Stimulated activated CD8-positive, alpha-beta memory T cell treated with anti-CD3 and anti-CD28 coated beads, Interleukin-2, amount 100 ng/mL, for 1 hour (primary cell): ENCODE measurements at places on chromosomes 7 and 10.

GRCh38 chr7:92359801-92360200, 87.5 kb upstream of the GATAD1 start:
- no peak for DNase-seq

DNA sequence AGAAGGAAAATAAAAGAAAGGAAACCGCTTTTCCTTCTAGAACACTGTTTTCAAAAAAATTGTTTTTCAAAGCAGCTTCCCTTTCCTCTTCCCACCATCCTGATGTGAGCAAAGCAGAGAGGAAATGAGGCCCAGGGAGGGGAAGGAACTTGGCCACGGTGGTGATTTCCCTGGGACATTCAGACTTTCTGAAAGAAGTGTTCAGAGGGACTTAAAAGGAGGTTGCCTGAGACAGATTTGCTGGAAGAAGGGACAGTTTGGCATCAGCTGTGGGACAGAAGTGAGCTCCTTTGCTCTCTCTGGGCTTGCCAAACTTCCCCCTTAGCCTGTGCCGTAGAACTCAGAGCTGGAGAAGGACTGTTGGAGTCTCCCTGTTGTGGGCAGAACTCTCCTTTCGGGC, 30.3 kb downstream of the ADCYAP1R1 start:
- DNase-seq: no peak

GRCh38 chr7:17660116-17660515, 280.2 kb downstream of the SNX13 start:
- DNase-seq: no peak

DNA sequence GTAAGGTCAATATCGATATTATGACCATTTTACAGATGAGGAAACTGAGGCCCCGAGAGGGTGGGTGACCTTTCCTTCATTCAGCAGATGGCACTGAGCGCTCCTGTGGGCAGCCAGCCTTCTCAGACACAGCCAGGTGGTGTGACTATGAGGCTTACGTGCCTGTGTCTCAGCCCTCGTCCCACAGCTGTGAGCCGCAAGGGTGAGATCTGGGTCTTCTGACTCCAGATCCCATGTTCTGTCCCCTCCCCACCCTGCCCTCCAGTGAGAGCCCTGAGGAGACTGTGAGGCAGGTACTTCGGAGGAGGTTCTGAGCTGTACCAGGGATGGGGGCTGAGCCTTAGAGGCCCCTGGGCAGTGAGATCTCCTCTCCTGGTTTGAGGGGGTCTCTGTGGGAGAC, 613.8 kb upstream of the FOXK1 start:
- DNase-seq: no peak

DNA sequence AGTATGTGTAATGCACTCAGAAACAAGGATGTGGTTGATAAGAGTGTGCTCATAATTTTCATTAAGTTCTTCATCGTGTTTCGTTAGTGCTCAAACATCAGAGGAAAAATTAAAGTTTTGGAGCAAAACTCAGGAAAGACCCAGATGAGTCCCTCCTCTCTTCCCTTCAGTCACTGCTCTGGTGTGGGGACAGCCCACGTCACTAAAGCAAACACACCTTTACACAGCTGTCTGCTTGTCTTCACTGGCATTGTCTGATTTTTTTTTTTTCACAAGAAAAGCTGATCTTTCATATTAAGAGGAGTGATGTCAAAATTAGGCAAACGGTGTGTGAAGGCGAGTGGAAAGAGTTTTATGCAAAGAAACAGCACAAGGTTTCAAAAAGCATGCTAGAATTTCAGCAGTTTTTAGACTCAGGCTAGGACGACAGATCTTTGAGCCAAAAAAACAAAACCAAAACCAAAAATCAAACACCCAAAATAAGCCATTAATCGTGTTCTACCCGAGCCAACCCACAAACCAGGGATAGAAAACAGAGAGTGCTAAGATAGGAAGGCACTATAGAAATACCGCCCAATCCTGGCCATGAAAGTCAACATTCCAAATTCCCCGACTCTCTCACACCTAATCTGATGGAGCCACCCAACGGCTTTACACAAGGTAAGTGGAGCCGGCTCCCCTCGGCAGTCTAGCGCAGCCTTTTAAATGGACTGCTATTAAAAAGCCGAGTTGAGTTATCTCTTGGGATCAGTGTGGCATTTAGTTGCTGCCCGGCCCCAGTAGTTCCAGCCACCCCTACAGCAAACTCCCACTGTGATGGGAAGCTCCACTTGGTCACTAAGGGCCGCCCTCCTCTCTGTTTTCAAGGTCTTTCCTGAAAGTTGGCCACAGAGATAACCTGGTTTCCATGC, 27.9 kb upstream of the GATA3 start:
- no peak for DNase-seq

DNA sequence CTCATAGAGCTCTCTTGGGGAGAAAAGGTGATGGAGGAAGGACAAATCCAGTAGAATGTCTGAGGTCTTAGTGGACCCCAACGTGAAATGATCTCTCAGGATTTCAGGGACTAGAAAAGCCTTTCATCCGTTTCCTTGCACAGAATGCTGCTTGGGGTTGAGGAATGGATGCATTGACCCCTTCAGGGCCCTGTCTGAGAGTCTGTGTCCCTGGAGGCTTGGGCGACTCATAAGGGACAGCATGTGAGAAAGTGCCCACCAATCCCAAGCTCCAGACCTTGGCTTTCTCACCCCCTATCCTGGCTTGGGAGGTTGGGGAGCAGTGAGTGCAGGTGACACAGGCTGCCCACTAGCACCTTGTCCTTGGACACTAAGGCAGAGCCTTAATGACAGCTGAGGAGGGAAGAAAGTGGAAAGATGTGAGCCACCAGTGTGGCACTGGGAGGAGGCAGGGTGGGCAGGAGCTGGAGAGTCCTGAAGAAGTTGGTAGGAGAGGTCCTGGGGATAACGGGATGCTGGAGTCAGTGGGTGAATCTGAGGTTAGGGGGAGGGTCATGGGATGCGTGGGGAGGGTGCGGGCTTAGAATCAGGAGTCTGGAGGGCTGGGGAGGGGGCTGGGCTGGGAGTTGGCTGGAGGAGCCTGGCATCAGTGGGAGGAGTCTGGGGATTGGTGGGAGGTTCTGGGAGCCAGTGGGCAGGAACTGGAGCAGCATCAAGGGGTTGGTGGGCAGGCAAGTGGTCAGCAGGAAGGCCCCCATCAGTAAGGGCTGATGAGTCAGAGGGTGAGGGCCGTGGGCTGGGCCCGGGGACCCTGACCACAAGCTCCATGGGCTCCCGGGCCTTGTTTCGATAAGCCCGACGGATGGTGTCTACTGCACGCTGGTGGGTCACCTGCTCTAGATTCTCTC, 8.6 kb downstream of the LZTS2 start:
- DNase-seq: no peak

GRCh38 chr10:50461834-50462233, 161.9 kb downstream of the SGMS1 start:
- no peak for DNase-seq

GRCh38 chr10:97157578-97158095, 28.1 kb downstream of the SLIT1 start:
- DNase-seq: no peak

GRCh38 chr7:37971491-37971890, 51.1 kb downstream of the EPDR1 start:
- DNase-seq: no peak

DNA sequence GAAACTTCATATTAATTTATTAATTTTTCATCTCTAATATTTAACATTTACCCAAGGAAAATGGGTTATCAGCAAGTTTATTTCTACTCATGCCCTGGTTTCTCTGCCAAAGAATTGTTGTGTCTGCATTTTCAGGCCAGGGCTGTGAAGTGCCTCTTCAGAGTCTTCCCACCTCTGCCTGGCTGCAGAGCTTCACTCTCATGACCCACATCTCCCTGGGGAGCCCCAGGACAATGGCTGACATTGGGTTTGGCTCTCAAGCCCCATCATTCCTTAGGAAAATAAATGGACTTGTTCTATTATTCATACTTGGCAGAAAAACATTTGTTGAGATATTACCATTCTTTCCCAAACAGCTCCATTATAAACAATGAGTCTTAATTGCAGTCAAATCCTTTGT, 30.3 kb downstream of the CACNA2D1 start:
- no peak for DNase-seq

DNA sequence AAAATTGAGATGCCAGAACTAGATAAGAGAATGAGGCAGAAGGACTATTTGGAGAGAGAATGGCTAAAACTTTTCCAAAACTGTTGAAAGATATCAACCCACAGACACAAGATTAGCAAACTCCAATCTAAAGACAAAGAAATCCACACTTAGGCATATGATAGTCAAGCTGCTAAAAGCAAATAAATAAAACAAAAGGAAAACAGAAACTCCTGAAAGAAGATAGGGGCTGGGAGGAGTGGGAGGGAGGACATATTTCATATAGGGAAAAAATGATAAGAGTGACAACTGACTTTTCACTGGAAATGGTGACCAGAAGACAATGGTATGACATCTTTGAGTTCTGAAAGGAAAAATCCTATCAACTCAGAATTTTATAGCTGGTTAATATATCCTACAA, 105.4 kb upstream of the ADO start:
- no peak for DNase-seq

DNA sequence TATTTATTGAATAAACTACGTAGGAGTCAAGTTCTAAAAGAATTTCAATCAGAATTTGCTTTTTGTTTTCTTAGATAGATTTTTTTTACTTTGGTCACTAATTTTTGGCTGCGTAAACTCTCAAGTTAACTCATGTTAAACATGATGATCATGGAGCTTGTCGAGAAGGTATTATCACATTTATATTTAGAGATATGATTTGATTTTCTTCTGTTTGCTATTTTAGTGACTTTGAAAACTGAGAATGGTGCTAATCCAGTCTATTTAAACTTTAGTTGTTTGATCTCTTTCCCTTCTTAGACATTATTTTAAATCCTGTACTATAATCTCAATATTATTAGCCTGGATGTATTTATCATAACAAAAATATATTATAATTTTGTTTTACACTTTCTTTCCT, 179.4 kb upstream of the SEMA3C start:
- no peak for DNase-seq

DNA sequence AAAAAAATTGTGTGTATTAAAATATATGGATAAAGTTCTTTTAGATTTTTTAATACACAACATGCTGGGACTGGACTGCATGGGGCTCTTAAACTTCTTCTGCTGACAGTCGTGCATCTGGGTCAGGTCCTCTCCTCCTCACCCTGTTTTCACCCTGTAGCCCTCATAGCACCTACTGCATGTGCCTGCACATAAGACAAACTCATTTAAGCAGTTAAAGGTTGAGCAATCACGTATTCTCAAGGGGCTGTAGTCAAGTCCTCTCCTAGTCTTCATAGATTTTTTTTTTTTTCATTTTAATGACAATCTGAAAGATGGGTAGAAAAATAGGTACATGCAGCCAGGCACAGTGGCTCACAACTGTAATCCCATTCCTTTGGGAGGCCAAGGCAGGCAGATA, 23.6 kb upstream of the PDCD4 start:
- DNase-seq: no peak

- no peak for DNase-seq
Observed at GRCh38 chr7:99372275-99373090, 2.0 kb upstream of the ARPC1B start.

- DNase-seq: no peak
Observed at GRCh38 chr10:92153-92552, 43.1 kb upstream of the TUBB8 start.

DNA sequence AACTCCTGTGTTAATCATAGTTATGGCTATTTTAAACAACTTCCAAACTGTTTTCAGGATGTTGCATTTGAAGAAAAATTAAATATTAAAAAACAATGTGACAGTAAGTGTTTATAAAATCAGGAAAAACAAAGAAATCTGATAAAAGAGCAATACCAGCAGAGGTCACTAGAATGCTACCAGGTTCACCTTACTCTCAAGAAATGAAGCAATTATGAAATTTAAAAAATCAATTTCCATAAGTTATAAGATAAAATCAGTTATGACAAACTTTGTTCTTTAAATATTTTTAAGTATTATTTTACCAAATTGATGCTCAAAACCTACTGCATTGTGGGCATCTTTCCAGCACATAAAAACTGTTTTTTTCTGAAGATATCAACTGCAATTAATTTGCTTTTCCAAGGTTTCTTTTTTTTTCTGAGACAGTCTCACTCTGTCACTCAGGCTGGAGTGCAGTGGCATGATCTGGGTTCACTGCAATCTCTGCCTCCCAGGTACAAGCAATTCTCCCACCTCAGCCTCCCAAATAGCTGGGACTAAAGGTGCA, 50.7 kb upstream of the RHEB start:
- no peak for DNase-seq

- DNase-seq: no peak
Observed at GRCh38 chr10:79260811-79261740, 86.2 kb upstream of the PPIF start.

GRCh38 chr7:70776627-70777101, 355.3 kb upstream of the GALNT17 start:
- no peak for DNase-seq

- no peak for DNase-seq
Observed at GRCh38 chr10:95569368-95569767, 8.2 kb upstream of the SORBS1 start.

DNA sequence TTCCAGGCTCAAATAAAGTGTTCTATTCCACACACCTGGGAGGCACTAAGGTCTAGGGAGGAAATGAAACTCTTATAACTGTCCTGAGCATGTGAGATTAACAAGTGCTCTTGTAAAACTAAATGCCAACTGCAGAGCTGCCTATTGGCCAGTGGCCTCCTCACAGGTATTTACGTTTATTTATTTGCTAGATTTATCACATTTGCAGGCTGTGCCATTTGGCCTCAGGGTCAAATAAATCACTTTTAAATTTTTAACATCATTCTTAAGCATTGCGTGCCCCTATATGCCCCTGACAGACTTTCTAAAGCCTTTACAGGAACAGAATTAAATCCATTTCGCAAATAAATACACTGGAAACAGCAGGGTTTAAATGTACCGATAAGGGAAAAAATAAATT, 381.8 kb upstream of the NFE2L3 start:
- no peak for DNase-seq

GRCh38 chr10:85557077-85557476, 809.5 kb downstream of the GRID1 start:
- no peak for DNase-seq

GRCh38 chr7:138417764-138418163, 42.3 kb upstream of the TRIM24 start:
- DNase-seq: no peak

GRCh38 chr10:104559935-104560334, 81.2 kb upstream of the SORCS3 start:
- no peak for DNase-seq

DNA sequence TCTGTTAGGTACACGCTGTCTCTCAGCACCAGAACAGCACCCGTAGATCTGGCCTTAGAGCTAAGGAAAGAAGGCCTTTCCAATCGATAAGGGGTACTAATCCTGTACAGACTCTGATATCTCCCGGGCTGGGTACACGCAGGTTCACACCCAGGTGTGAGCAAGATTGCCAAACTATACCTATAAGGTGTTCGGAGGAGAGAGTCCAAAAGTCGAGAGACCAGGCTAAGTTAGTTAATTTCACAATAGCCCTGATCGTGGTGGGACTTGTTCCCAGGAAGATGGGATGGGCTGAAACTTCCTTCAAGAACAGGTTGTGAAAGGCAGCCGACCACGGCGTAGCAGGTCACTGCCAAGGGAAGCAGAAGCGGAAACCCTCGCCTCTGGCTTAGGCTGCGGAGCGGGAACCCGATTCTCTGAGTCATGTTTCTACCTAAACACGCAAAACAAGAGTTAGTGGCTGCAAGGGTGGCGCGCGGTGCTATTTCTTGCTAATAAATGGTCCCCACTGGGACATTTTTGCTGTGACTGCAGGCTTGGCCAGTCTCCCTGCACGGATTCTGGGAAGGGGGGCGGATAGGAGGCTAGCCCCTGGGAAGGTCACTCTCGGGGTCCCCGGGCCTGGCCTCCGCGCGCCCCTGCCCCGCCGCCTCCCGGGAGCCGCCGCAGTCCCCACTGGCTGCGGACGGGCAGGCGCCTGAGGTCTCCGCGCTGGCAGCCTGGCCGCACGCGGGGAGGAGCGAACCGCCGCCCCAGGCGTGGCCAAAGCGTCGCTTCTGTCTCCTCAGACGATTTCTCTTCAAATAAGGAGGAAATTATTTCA, 75.4 kb upstream of the PDSS1 start:
- DNase-seq: no peak
